Glutamatergic neuron (in vitro differentiated cells): ENCODE measurements at places on chromosomes 5 and 9. TPM values are rescaled to one million over a fixed set of nuclear protein-coding genes. Genes with fewer than 3 reads are reported as not detected.

PRR16 gene
- total RNA-seq, result 0.25 TPM

CMYA5 gene
- total RNA-seq, result 0.74 TPM

SHC3 gene
- 0.83 TPM for total RNA-seq

NEUROG1 gene
- total RNA-seq, result 222 TPM

TMEM252 gene
- not detected for total RNA-seq

MARVELD2 gene
- total RNA-seq, result 1.6 TPM

SEMA6A gene
- total RNA-seq, result 424 TPM

FAM221B gene
- not detected for total RNA-seq

PCDHA1 gene
- 0.69 TPM for total RNA-seq

FAM120A gene
- total RNA-seq, result 32.3 TPM

LRRC26 gene
- total RNA-seq, result 0.98 TPM

RAD17 gene
- total RNA-seq, result 37.5 TPM

IL9 gene
- total RNA-seq, result not detected

NUDT2 gene
- 7.2 TPM for total RNA-seq

LCN10 gene
- total RNA-seq, result not detected

C9orf78 gene
- total RNA-seq, result 46.1 TPM

CFAP90 gene
- total RNA-seq, result not detected

RGS14 gene
- 15.9 TPM for total RNA-seq

ANKRD34B gene
- not detected for total RNA-seq

PCDHB14 gene
- 16.5 TPM for total RNA-seq

GBA2 gene
- total RNA-seq, result 287 TPM

C9orf152 gene
- not detected for total RNA-seq

GIN1 gene
- total RNA-seq, result 9.6 TPM
